ENCODE measurements at places on chromosomes 5 and 9. TPM values are rescaled to one million over a fixed set of nuclear protein-coding genes. Genes with fewer than 3 reads are reported as not detected.
A peak's percentile ranks its signal among the peaks of the same experiment; 100 is the strongest.

- DNase-seq = no peak
Observed at GRCh38 chr5:149474198-149474597, 77.0 kb downstream of the CSNK1A1 start.

GRCh38 chr9:134384811-134385479, 58.7 kb downstream of the RXRA start:
- no peak for DNase-seq

The SLC6A19 gene
- 2.2 TPM for total RNA-seq

GRCh38 chr5:149356391-149356790, 1.5 kb upstream of the PCYOX1L start:
- no peak for DNase-seq

The PTGS1 gene
- 9.4 TPM for total RNA-seq

- DNase-seq = no peak
Observed at GRCh38 chr5:161306351-161306995, 240.1 kb downstream of the GABRB2 start.

DNA sequence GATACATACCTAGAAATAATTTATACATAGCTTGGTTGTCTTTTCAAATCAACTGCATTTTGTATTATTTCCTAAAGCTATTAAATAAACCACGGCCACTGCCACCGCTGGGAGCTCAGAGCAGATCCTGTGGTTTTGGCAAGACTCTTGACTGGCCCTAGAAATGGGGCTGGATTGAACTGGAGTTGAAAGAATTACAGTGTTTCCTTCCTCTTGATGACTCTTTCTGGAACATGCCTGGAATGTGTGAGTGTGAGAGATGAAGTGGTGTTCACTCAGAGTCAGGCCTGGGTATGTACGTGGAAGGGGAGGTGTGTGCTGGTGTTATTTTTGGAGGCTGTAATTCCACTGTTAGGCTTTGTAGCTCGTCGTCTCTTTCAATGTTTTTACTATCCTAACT, 45.9 kb downstream of the TEK start:
- no peak for DNase-seq

- no peak for DNase-seq
Observed at GRCh38 chr5:150082374-150082773, 4.0 kb downstream of the CSF1R start.

GRCh38 chr5:115558388-115558956, 13.9 kb upstream of the FEM1C start:
- DNase-seq = no peak

GRCh38 chr9:88949961-88950340, 41.3 kb upstream of the S1PR3 start:
- no peak for DNase-seq

GRCh38 chr5:149603210-149603609, 21.9 kb downstream of the ARHGEF37 start:
- no peak for DNase-seq

The PCA3 gene
- total RNA-seq = not detected

DNA sequence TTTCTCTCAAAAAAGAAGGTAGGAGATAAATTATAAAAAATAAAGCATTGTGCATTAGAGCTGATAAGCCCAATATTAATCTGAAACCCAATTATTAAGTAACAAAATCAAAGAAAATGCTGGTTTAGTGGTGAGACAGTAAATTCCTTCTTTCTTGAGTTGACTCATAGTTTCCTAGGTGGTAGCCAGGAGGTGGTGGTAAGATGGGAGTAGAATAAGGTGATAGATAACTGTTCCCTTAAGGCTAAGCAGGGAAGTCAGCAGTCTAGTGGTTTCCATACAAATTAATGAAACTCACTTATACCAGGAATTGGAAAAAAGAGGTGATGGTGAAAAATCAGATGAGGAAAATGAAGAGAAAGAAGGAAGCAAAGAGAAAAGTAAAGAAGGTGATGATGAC, 23.2 kb downstream of the LYSMD3 start:
- no peak for DNase-seq

DNA sequence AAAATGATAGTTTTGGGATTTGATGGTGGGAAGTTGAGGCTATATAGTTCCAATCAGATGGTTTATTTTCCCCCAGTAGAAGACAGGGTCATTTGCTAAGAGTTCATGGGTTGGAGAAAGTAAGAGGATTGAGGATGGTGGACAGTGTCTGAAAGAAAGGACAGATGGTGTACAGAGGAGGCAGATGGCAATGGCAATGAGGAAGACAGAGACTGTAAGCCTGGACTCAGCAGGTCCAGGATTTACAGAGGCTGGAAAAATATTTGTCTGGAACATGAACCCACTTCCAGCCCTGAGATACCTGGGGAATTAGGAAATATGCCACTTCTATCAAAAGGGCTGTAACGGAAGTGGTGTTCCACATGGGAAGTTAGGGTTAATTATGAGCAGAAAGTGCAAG, 84.5 kb downstream of the PCSK1 start:
- DNase-seq = no peak

DNA sequence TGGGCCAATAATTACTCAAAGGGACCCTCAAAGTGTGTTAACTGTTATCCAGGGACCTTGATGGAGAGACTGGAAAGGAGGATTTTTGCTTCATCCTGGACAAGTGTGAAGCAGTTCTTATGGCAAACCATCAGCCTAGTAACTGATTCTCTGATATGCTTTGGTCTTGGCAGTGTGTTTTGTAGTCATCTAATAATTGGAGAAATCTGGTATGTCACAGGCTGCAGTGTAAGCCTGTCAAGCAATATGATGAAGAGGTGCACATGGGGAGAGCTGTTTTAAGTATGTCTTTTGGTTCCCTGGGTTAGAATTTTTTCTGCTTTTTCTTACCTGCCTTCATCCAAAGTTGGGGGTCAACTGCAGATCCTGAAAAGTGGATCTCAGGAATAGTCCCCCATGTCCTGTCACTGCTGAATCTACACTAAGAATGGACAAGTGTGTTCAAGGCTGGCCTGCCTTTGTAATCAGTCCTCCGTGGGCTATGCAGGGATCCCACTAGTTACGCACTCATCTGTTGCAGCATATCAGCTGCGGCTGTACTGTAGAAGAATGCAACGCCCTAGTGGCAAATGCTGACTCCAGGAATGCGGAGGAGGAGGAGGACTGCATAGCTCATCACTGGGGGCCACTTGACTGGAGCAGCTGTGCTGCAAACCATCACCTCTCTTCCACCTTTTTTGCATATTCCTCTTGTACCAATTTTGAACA, 1.9 kb downstream of the SPTAN1 start:
- DNase-seq = peak; percentile 88

- no peak for DNase-seq
Observed at GRCh38 chr5:132110930-132111329, 37.3 kb downstream of the CSF2 start.

The DRD1 gene
- 0.25 TPM for total RNA-seq

- DNase-seq = no peak
Observed at GRCh38 chr9:89563571-89564345, 41.1 kb upstream of the GADD45G start.

DNA sequence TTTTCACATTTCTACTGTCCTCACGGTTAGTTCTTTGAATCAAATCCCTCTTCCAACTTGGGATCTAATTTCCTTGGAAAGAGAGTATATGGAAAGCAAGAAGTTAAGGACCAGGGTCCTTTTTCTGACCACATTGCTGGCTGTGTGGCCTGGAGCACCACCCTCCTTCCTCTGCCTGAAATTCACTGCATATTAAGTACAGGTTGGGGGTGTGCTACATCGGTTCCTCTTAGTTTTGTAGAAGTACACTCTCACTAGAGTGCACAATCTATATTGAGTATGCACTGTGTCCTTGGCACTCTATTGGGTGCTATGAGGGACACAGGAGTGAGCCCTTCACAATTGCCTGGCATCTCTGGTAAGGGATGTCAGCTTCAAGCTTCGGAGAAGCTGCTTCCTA, 53.8 kb upstream of the KLF9 start:
- no peak for DNase-seq

DNA sequence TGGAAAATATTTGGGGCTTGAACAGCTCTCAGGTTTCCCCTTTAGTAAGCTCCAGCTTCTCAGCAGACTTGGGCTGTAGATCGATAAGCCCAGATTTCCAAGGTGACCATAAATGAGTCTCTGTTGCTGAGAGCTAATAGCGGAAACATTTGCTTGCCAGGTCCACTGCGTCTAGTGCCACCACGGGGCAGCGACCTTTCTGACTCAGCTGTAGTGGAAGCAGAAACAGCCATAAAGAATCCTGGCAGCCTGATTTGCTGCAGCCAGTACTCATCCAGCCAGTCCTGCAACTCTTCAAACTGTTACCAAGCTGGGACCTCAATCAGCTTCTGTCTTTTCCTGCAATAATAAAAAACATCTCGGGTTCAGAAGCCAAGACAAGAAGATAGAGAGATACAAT, 241.7 kb downstream of the DOCK8 start:
- DNase-seq = no peak

Measured in kidney (tissue), 22 donors.